ENCODE measurements at places on chromosomes 5 and 9.

DNA sequence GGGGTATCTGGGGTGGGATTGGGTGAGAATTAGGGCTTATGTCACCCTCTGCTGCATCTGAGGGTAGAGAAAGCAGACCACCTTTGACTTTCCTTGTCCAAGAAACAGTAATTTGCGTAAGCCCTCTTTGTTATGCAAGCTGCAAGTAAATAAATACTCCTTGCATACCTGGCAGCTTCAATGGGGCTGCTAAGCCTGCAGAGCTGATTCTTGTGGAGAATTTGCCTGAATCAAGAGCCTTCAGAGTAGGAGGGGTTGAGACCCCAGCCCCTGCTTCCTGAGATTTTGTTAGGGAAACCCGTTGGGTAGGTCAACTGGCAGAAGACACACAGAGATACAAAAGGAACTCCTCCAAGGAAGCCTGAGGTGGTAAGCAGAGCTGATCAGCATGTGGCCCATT, 515.1 kb downstream of the DMAC1 start:
- DNase-seq, result no peak

- no peak for DNase-seq
Measured at GRCh38 chr5:56873056-56873455, 36.3 kb upstream of the SETD9 start.

- no peak for DNase-seq
Measured at GRCh38 chr9:137013571-137013940, 14.5 kb downstream of the ABCA2 start.

- no peak for DNase-seq
Measured at GRCh38 chr5:125194883-125195282, 448.4 kb upstream of the ZNF608 start.

GRCh38 chr5:119395080-119395836, 39.4 kb downstream of the TNFAIP8 start:
- no peak for DNase-seq

GRCh38 chr5:175655411-175655810, 2.5 kb upstream of the HRH2 start:
- no peak for DNase-seq

DNA sequence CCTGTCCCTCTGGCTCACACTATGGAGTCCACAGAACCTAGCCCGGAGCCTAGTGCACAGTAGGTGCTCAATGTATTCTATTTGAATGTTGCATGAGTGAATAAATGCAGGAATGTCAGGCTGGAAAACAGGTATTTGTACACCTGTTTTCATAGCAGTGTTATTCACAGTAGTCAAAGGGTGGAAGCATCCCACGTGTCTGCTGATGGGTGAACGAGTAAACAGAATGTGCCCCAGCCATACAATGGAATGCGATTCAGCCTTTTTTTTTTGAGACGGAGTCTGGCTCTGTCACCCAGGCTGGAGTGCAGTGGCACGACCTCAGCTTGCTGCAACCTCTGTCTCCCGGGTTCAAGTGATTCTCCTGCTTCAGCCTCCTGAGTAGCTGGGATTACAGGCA, 31.5 kb upstream of the IER5L start:
- DNase-seq, result no peak

DNA sequence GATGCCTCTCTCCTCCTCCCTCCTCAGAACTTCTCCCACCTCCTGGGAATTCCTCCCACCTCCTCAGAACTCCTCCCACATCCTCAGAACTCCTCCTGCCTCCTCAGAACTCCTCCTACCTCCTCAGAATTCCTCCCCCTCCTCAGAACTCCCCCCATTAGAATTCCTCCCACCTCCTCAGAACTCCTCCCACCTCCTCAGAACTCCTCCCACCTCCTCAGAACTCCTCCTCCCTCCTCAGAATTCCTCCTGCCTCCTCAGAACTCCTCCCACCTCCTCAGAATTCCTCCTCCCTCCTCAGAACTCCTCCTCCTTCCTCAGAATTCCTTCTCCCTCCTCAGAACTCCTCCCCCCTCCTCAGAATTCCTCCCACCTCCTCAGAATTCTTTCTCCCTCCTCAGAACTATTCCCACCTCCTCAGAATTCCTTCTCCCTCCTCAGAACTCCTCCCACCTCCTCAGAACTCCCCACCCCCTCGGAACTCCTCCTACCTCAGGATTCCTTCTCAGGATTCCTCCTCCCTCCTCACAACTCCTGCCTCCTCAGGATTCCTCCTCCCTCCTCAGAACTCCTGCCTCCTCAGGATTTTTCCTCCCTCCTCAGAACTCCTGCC, 23.9 kb downstream of the SLC46A2 start:
- DNase-seq, result no peak

DNA sequence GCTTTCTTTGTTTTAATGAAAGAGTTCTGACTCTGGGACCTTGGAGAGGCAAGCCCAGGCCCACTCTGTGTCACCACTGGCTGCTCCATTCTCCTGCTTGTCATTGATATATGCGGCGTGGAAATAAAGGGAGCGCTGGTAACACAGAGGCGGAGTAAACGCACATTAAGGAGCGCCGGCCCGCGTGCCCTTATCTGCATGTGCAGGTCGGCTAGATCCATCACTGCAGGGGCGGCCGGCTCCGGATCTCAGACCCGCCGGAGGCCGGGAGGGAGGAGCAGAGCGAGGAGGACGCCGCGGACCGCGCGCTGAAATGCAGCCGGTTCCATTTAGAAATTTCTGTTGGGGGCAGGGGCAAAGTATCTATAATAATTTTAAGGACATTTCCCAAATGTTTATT, 70.8 kb downstream of the MRPL36 start:
- no peak for DNase-seq

DNA sequence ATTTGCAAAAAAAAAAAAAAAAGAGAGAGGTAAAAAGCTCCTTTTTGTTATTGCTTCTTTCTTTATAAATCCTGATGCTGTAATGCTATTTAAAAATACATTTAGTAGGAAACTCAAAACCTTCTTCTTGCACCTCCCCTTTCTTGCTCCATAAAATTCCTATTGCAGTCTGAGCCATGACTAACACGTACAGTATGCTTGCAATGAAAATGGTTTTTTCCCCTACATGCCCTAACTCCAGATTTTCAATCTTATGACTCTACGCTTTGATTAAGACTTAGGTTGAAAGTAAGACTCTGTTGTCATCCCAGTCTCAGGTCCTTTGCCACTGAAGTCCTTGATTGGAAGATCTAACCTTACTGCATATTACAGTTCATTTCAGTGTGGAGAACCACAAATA, 23.9 kb downstream of the FGF10 start:
- no peak for DNase-seq

DNA sequence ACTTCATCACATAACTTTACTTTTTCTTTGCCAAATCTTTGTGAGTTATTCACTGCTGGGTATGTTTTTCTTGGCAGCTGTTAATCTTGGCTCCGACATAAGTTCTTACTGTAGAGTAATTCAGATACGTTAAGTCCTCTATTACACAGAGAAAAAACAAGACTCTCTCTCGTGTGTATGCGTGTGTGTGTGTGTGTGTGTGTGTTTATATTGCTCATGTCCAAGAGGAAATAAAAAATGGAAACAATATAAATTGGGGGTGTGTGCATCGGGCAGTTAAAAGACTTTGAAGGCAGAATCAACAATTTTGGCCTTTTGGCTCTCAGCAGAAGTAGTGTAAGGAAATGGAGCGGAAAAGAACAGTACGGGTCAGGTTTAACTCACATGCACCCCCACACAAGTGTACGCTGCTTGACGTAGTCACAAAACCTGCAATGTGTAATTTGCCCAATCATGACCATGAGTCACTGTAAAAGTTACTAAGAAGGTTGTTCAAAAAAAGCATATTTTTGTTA, 67.2 kb upstream of the IFNE start:
- no peak for DNase-seq

- no peak for DNase-seq
Measured at GRCh38 chr5:124652514-124652819, 94.0 kb downstream of the ZNF608 start.

GRCh38 chr9:105157171-105157583, 87.3 kb upstream of the SLC44A1 start:
- peak; percentile 72 for DNase-seq

- DNase-seq, result no peak
Measured at GRCh38 chr5:93165559-93165958, 415.5 kb downstream of the NR2F1-AS1 start.

DNA sequence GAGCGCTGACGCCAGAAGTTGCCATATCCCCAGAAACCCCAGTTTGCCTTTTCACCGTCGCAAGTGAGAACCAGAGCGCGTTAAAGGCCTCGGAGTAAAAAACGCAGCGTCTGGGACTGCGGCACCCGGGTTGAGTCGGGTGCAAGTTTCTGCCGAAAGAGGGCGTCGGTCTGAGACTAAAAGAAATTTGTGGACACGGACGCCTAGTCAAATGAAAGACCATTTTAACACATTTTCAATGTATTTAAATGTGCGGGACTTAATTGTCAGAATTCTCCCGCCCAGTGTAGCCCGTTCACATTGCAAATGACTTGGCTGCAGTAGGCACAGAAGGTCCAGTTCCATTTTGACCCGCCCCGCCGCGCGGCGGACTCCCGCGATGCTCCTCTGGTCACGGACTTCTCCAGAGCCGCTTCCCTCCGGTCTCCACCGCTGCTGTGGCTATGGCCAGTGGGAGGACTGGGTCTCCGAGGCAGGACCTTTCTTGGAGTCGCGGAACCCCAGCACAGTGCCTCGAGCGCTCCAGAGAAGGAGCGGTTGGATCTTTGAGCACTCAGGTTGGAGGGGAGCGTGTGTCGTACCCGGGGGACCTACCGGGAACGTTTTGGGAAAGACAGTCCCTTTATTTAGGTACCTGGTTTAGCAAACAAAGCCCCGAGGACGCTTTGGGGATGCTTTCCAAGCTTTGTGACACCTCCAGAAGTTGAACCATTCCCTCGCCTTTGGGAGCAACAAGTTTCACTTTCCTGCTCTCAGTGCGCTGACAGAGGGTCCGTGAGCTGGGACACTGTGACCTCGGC, 1.2 kb upstream of the NPR3 start:
- DNase-seq, result peak; percentile 95

DNA sequence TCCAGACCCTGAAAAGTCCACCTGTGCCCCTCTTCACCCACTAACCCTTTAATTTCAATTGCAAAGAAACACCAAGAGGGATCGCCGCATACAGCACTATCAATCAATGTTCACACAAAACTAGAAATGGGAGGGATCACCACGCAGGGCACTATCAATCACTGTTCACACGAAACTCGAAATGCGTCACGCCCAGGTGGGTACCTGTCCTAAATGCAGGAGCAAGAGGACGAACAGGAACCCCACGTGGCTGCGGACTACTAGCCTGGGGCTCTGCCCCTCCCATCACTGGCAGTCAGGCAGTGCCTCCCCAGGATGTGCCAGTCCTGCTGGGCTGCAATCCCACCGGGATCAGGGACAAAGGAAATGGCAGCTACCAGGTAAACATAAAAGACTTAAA, 28.2 kb downstream of the RASGEF1C start:
- no peak for DNase-seq

GRCh38 chr9:94584555-94584954, 9.1 kb downstream of the FBP2 start:
- DNase-seq, result no peak

- DNase-seq, result no peak
Measured at GRCh38 chr5:106307265-106307664, 1363.5 kb downstream of the EFNA5 start.

- no peak for DNase-seq
Measured at GRCh38 chr9:114035221-114035844, 42.8 kb downstream of the AMBP start.

GRCh38 chr5:67971223-67971830, 244.2 kb upstream of the PIK3R1 start:
- DNase-seq, result no peak

GRCh38 chr5:119524485-119524884, 72.2 kb downstream of the HSD17B4 start:
- DNase-seq, result no peak

GRCh38 chr9:129109952-129110739, 447 bp downstream of the CRAT start:
- no peak for DNase-seq

DNA sequence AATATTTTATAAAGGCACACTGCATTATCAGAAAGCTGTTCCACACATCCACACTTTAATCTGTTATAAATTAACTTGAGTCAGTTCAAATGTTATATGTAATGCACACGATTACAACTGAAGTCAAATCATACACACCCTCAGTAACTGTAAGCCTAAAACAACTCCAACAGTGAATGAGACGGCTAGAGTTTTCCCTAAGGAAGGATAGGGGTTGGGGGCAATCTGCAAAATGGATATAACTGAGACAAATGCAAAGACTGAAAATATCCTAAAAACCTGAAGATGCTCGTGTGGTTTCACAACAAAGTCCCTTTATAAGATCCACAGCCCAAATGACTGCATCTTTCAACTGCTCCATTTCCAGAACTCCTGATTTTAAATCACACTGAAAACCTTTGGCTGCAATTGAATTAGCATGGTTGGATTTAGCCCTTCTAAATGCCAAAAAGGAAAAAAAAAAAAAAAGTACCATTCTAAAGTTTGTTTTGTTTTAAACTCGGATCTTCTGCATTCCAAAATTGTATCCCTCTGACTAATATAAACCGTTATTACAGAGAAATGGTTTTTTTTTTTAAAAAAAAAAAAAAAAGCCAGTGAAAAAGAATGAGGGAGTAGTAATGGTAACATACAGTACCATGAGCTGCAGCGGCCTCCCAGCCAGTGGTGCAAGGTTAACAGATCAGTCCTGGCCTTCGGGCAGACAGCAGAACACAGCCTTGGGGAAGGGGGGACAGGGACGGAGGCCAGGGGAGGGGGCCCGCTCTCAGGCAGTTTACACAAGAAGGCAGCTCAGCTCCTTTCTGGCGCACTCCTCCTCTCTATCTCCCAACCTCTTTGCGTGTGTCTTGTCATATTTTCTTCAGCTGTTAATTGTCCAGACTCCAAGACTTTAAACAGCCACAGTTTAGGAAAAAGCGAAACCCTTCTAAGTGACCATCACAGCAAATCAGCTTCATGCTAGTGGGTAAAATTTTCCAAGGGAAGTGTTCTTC, 166.1 kb downstream of the BNC2 start:
- no peak for DNase-seq

- peak; percentile 71 for DNase-seq
Measured at GRCh38 chr9:136312436-136312835, 8.5 kb upstream of the CCDC187 start.

- no peak for DNase-seq
Measured at GRCh38 chr5:153959134-153959957, 79.4 kb downstream of the FAM114A2 start.

- DNase-seq, result no peak
Measured at GRCh38 chr5:123754908-123755307, 242.9 kb downstream of the CSNK1G3 start.

DNA sequence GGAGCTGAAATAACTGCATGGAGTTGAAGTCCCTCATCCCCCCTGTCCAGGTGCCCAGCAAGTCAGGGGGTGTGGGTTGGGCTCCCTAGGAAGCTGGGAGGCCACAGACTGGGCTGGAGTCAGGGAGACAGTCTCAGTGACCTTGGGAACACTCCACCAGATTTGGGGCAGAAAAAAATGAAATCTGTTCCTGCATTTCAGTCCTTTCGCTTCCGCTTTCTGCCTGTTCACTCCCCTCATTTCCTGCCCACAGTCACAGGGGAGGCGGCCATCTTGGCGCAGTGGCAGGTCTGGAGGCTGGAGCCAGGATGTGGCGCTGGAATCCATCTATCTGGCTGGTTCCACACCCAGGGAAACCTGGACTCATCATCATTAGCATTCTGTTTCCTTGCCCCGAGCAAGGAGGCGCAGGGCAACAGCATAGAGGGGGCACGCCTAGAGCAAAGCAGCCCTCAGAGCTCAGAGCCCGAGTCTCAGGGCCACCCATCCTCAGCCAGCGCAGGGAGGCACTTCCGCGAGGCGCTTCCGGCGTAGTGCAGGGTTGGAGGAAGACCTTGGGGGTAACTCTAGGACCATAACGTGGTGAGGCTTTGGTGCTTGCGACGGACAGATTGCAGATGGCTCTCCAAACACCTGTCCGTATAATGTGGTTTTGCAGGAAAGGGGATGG, 86.2 kb upstream of the HSPA9 start:
- peak; percentile 63 for DNase-seq

GRCh38 chr9:99054581-99054980, 50.3 kb upstream of the TGFBR1 start:
- no peak for DNase-seq

All from common myeloid progenitor, CD34-positive (primary cell).